Endothelial cell of umbilical vein (primary cell): ENCODE measurements at places on chromosomes 3 and 15. TPM values are rescaled to one million over a fixed set of nuclear protein-coding genes. Genes with fewer than 3 reads are reported as not detected.

The RHOV gene
- polyA plus RNA-seq: 0.15 and 0.19 TPM in 2 replicates

The SH3GL3 gene
- not detected in 2 replicates for polyA plus RNA-seq

The CLEC3B gene
- polyA plus RNA-seq: 1.8 and 3.2 TPM in 2 replicates

The XIRP1 gene
- not detected in 2 replicates for polyA plus RNA-seq

The IL12A gene
- 1.6 and 2.8 TPM in 2 replicates for polyA plus RNA-seq

The PSTPIP1 gene
- polyA plus RNA-seq: not detected in 2 replicates

The CDC25A gene
- 5.0 and 5.5 TPM in 2 replicates for polyA plus RNA-seq

The KNL1 gene
- 3.7 and 4.0 TPM in 2 replicates for polyA plus RNA-seq

The TGM5 gene
- polyA plus RNA-seq: not detected in 2 replicates

The ZIC4 gene
- not detected in 2 replicates for polyA plus RNA-seq

The ECT2 gene
- 7.2 and 10.3 TPM in 2 replicates for polyA plus RNA-seq

The SCG5 gene
- polyA plus RNA-seq: 3.4 and 3.9 TPM in 2 replicates

The RUVBL1 gene
- 42.9 and 52.5 TPM in 2 replicates for polyA plus RNA-seq

The LHFPL4 gene
- not detected in 2 replicates for polyA plus RNA-seq

The FAM81A gene
- 0.28 TPM in 1 of 2 replicates, not detected in the other for polyA plus RNA-seq

The FBXO40 gene
- polyA plus RNA-seq: not detected in 2 replicates

The NEK11 gene
- polyA plus RNA-seq: 0.92 and 1.7 TPM in 2 replicates

The FEZF2 gene
- polyA plus RNA-seq: not detected in 2 replicates

The FES gene
- polyA plus RNA-seq: 41.5 and 55.7 TPM in 2 replicates

The TRAT1 gene
- polyA plus RNA-seq: not detected in 2 replicates

The CPB1 gene
- polyA plus RNA-seq: not detected in 2 replicates

The SCN11A gene
- 0.05 and 0.06 TPM in 2 replicates for polyA plus RNA-seq

The COL8A1 gene
- polyA plus RNA-seq: 581 and 634 TPM in 2 replicates

The MYO5A gene
- polyA plus RNA-seq: 28.8 and 31.9 TPM in 2 replicates

The CYP8B1 gene
- polyA plus RNA-seq: not detected in 2 replicates

The GRM7 gene
- polyA plus RNA-seq: 0.10 and 0.12 TPM in 2 replicates

The HTR3C gene
- not detected in 2 replicates for polyA plus RNA-seq

The MASP1 gene
- 0.50 and 0.75 TPM in 2 replicates for polyA plus RNA-seq

The CLRN1 gene
- not detected in 2 replicates for polyA plus RNA-seq

The TRPC1 gene
- 3.0 and 3.5 TPM in 2 replicates for polyA plus RNA-seq

The DAZL gene
- polyA plus RNA-seq: not detected in 2 replicates

The LOXL1 gene
- 14.4 and 19.3 TPM in 2 replicates for polyA plus RNA-seq
